ENCODE measurements at places on chromosomes 11 and 22.

DNA sequence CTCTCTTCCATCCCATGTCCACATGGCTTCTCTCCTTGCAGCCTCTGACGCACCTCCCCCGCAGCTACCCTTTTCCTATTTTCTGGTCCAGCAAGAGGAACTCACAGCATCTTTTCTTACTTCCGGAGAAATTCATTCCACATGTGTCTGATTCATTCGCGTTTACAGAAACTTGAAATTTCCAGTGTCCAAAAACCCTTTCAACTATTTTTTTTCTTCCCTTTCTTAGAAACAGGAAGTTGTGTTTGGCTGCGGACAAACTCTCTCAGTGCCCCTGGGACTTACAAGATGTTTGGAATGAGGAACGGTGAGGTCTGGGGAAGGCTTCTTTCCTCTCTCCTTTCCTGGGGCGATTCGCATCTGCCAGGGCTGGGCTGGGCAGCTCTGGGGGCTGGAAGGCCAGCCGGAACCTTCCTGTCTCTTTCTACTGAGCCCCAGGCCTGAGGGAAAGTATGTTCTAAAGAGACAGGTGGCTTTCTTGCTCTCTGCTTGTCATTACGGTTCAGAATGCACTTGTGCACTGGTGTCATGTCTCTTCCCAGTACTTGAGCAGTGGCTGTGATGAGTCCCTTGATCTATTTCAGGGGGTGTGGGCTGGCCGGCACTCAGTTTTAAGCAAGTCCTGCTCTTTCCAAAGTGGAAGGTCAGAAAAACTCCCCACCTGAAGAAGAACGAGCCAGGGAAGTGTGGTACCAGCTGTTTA is 27.5 kb downstream of the ADAMTS8 start:
- no peak for DNase-seq

- no peak for DNase-seq
Observed at GRCh38 chr11:97856666-97857065, 1164.1 kb upstream of the CNTN5 start.

DNA sequence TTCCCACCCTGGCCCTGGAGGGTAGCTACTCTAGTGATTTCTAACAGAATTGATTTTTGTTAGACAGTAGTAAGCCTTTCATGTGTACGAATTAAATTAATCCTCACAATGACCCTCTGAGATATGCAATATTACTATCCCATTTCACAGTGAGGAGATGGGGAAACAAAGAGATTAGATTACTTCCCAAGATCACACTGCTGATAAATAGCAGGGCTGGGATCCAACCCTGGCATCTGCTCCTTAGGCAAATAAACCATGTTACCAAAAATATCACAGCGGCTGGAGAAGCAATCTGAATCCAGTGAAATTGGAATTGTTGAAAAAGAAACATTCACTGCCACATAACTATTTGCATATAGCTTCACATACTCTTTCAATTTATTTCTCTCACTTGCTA is 12.8 kb upstream of the CAVIN3 start:
- DNase-seq: no peak

DNA sequence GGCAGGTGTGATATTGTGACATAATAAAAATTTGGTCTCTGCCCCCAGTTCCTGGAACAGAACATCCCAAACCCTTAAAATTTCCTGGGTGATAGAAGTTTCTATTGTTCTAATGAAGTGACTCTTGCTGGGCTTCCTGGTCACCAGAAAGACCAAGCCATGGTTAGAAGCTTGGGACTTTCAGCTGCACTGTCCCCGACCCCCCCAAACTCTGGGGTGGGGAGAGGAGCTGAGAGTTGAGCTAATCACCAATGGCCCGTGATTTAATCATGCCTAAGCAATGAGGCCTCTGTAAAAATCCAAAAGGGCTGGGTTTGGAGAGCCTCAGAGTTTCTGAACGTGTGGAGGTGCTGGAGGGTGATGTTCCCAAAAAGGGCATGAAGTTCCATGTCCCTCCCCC is 54.8 kb upstream of the FTH1 start:
- DNase-seq: no peak

DNA sequence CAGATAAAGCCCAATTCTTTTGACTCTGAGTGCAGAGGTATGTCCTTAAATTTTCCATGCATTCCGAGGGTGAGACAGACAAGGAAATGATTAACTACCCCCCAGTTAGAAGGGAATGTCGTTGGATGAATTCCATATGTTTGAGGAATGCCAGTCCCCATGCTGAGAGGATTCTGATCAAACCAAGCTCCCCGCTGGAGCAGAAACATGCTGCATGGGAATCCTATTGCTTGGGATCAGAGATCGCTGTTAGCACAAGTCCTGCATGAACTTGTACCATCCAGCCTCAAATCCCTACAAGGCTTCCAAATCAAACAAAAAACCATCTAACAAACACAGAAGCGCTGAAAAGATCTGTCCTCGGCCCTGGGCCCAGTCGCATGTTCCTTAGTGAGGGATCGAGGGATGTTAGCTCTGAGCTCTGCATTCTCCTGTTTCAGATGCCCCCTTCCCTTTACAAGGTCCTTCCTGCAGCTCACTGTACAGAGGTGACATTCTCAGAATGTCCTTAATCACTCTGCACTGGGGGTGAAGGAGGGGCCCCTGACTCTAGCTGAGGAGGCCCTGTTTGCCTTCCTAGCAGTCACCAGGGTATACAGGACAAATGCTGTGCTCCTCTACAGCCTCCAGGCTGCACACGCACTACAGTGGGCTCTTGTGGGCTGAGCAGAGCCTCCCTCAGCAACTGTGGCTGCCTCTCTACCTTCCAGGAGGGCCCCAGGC is 353.4 kb downstream of the TENM4 start:
- no peak for DNase-seq

- DNase-seq: no peak
Observed at GRCh38 chr22:37218771-37219411, 6.6 kb upstream of the SSTR3 start.

GRCh38 chr22:34885852-34886251 is 180.1 kb upstream of the ISX start:
- no peak for DNase-seq

- no peak for DNase-seq
Observed at GRCh38 chr11:17988465-17988864, 24.4 kb downstream of the SERGEF start.

GRCh38 chr11:76025068-76025467 is 181.2 kb downstream of the WNT11 start:
- peak; percentile 63 for DNase-seq

GRCh38 chr11:80868831-80869230 is 1428.0 kb upstream of the TENM4 start:
- no peak for DNase-seq

- no peak for DNase-seq
Observed at GRCh38 chr11:17400048-17400775, 11.8 kb upstream of the KCNJ11 start.

GRCh38 chr11:78525720-78526119 is 48.9 kb downstream of the NARS2 start:
- no peak for DNase-seq

GRCh38 chr11:73453562-73453961 is 77.4 kb downstream of the RELT start:
- DNase-seq: no peak

GRCh38 chr11:122140500-122140899 is 24.5 kb upstream of the BLID start:
- no peak for DNase-seq

DNA sequence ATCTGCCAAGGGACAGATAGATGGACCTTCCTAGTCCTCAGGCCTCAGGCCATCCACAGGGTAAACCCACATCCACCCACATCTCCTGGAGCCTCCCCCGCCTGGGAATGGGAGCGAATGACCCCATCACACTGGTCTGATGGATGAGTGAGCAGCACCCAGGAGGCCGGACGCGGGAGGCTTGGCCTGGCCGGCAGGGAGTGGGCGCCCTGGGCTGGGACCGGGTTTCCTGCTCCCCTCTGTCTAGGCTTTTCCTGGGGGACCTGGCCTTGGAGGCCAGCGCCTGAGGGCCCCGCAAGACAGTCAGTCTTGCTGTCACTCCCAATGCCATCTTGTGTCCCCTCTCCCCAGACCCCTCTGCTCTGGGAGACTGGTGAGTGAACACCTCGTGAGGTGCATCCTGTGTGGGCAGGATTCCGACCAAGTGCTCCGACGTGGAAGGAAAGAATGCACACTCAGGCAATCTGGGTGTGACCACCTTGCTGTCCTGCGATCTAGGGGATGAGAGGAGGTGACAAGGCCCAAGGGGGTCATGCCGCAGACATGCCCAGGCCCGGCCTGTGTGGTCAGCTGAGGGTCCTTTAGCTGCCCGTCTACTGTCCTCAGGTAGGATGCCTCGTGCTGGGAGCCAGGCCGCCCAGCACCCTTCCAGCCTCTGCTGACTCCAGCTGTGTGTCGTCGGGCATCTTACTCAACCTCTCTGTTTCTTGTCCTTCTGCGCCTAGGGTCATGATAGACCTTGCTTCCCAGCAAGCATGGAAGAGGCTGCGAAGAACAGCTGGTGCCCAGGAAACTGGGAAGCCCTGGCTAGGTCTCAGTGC is 26.5 kb upstream of the WNT7B start:
- DNase-seq: no peak

GRCh38 chr11:108534274-108534882 is 36.2 kb upstream of the POGLUT3 start:
- no peak for DNase-seq

DNA sequence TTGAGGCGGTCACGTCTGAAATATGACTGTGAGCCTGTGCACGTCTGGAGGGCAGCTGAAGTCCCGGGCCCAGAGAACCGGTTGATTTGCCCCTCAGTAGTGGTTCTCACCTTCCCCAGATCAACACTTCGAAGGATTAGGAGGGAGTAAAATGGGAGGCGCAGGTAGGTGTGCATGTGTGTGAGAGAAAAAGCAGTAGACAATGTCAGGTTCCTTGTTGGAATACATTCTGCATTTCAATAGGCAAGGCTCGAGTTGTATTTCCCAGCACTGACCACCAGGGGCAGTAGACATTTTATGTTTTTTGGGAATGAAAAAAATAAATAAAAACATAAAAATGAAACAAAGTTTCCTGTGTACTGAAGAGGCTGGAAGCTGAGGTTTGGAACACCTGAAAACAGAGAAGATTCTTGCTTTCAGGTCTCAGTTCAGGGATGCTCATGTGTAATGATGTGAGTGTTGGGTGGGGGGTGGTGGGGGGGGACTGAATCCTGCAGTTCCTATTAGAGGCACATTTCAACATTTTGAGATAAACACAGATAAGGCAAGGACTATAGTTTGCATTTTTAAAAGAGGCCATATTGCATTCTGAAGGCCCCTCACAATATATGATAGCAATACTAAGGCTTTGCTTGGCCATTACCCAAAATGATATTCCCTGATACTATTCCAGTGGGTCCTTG is 333.9 kb downstream of the CADM1 start:
- peak; percentile 45 for DNase-seq

DNA sequence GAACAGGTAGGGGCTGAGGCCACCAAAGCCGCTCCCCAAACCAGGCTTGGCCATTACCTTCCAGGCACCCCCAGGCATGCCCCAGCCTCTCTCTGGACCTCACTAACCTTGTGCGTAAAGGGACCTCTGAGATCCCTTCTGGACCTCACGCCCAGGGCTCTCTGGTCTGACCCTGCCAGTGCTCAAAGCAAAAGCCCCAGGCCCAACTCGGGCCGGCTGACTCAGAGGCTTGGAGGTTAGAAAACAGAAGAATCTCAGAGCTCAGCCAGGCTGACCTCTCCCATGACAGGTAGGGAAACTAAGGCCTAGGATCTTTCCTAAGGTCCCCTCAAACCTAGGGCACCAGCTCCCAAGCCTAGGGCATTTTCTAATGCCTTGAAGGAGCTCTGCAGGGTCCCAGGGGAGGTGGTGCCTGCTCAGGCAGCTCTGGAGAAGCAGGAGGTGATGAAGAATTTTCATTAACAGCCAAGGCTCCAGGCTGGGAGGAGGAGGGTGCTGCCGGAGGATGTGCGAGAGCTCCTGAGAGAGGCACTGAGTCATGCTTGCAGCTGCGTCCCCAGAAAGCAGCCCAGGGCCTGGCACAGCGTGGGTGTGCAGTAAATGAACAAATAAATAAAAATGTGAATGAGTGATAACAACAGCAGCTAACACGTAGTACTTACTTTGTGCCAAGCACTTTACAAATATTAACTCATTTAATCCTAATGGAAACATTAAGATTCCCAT is 25.6 kb downstream of the ARRB1 start:
- DNase-seq: peak; percentile 85

- DNase-seq: no peak
Observed at GRCh38 chr11:24375931-24376330, 120.9 kb upstream of the LUZP2 start.

DNA sequence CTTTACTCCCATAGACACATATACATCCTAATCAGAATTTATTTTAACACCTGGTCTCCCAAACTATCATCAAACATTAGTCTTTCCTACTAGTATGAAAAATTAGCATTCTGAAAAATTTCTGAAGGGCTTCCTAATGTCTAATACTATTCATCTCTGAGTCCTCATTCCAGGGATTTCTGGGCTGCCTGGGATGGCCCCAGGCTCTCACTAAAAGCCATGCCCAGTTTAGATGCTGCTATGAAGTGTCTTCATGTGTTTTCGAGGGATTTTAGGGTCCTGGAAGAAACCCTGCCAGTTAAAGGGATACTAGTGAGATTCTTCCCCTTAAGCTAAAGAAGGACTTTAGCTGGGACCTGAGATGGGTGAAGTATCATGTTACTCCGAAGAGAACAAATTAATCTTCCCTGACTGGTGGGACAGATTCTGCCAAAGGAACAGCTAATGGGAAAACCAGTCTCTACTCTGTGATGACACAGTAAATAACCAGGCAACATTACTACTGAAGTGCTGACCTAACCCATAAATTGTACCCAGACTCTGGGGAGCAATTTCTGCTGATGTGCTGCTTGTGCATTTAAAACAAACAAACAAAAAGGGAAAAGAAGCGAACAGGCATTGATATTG is 342.6 kb downstream of the SOX6 start:
- no peak for DNase-seq

DNA sequence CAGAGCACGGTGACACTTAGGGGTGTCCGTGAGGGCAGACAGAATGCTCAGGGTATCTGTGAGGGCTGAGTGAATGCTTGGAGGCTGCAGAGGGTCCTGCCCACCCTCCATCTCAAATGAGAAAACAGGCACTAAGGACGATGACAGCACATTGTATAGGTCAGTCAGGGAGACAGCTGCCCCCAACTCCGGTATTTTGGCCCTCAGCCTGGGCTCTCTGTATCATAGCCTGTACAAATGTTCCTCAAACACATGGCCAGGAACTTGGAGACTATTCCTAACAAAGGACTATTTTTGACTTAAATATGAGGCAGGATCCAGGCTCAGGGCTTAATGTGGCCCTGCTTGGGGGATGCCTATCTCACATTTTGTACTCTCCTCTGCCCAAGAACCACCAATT is 145.4 kb downstream of the OPCML start:
- no peak for DNase-seq

DNA sequence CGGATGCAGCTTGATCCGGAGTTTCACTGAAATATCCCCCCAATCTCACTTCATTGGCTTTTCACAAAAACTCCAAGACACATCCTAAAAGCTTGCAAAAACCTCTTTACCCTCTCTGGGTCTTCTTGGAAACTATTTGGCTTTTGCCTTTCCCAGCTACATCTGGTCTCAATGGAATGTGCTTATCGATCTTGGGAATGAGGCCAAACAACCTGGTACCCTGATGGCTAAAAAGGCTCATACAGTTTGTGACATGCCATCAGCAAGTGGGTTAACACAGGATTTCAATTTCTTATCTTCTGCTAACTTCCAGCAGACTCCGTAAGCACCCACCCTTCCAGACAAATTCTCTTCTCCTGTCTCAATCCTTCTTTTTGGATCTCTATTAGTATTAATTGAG is 45.9 kb upstream of the TEAD1 start:
- no peak for DNase-seq

GRCh38 chr11:113634940-113635575 is 71.0 kb downstream of the TMPRSS5 start:
- no peak for DNase-seq
